Frontal cortex (tissue), 4 donors: ENCODE measurements at places on chromosomes 6 and 20. TPM values are rescaled to one million over a fixed set of nuclear protein-coding genes. Genes with fewer than 3 reads are reported as not detected.

TCF21 gene
- not detected for total RNA-seq

MEP1A gene
- not detected for total RNA-seq

SPEF1 gene
- total RNA-seq, result 0.41 TPM

C4B gene
- 9.0 TPM for total RNA-seq

CLVS2 gene
- total RNA-seq, result 34.2 TPM

PCSK2 gene
- total RNA-seq, result 15.9 TPM

BIRC7 gene
- total RNA-seq, result not detected

ENPP3 gene
- 0.41 TPM for total RNA-seq

THBS2 gene
- total RNA-seq, result 6.5 TPM

SNAP25 gene
- 140 TPM for total RNA-seq

FABP7 gene
- 1,193 TPM for total RNA-seq

SAPCD1 gene
- 0.82 TPM for total RNA-seq

NUP153 gene
- 41.2 TPM for total RNA-seq

SLC22A7 gene
- 0.41 TPM for total RNA-seq

TFAP2A gene
- not detected for total RNA-seq

GNAS-AS1 gene
- 1.2 TPM for total RNA-seq

GTSF1L gene
- not detected for total RNA-seq

RHAG gene
- total RNA-seq, result 0.41 TPM

DNA sequence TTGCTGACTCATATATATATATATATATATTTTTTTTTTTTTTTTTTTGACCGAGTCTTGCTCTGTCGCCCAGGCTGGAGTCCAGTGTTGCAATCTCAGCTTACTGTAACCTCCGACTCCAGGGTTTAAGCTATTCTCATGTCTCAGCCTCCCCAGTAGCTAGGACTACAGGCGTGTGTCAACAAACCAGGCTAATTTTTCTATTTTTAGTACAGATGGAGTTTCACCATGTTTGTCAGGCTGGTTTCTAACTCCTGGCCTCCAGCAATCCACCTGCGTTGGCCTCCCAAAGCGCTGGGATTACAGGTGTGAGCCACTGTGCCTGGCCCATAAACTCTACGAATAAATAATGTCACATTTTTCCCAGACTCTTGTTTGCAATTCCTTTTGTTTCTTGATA, 4.8 kb downstream of the LRP11 start:
- DNase-seq, result no peak

DNA sequence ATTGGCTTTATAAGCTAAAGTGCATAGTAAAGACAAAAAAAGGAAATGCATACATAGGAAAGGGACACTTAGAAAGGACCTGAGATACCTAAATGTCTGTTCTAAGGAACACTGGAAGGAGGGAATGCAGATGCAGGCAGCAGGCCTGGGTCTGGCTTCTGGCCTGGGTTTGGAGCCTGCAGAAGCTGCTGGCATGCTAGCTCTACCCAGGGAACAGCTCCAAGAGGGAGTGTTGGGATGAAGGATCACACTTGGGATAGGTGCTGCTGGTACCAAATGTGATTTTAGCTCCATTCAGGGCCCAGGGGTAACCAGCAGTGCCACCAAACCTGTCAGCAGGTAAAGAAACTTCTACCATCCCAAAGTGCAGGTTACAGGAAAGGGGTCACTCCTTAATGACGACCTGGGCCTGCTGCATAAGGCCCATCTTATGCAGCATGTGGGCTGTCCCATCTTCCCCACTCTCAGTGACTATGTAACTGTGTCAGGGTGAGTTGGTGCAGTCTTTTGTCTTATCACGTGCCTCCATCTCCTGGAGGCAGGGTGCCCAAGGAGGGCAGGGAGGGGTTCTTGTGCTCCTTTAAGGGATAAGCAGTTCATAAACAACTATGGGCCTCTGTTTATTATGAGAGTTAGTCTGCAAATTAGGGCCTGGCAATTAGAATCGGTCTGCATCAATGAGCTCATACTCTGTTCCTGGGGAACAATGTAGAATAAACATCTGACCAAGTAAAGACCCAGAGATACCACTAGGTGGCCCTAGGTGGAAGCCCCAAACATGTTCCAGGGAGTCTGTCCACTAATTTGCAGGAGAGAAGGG, 26.9 kb downstream of the DDX27 start:
- DNase-seq, result peak; percentile 65

DNA sequence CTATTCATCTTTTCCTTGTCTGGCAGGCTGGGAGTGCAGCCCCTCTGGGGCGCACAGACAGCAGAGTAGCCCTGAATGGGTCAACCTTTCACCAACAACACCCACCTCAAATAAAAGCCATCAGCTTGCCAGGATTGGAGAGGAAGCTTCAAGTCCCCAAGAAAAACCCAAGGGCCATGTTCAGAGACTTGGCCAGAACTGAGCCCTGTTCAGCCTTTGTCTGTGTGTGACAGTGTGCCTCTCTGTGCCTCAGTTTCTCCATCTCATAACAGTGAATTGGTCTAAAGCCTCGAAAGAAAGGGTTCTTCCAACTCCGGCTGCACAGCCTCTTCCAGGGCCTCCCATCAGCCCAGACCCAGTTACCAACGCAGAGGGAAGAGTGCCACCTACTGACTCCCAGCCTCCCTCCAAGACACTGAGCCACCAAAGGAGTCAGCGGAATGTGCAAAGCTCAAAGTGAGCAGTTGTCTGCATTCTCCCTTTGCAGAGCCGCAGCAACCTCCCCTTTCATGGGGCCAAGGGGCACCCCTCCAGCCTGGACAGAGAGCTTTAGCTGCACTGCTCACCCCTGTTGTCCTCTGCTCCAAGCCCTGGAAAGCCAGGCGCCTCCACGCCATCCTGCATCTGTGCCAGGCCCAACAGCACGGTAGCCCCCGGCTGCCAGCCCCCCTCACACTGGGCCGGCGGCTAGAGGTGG, 82.7 kb upstream of the TOP1 start:
- peak; percentile 17 for DNase-seq

DNA sequence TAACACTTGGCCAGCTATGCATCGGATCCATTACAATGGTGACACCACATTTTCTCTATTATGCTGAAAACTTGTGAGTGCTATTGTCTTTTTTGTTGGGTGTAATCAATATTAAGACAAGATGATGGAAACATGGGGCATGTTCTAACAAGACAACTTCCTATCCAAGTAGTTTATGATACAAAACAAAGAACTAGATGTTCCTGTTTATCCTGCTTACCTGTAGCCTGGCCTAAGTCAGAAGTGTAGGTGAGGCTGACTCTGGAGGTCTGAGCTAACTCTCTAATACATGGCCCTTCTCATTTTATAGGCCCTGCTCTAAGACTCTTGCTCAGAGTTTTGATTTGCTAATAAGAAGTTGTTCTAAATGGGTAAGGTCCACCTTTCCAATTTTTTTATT, 242.4 kb upstream of the STXBP5 start:
- DNase-seq, result no peak

- DNase-seq, result no peak
These were observed 1502.2 kb downstream of the GRIK2 start for GRCh38 chr6:102895683-102896082.

DNA sequence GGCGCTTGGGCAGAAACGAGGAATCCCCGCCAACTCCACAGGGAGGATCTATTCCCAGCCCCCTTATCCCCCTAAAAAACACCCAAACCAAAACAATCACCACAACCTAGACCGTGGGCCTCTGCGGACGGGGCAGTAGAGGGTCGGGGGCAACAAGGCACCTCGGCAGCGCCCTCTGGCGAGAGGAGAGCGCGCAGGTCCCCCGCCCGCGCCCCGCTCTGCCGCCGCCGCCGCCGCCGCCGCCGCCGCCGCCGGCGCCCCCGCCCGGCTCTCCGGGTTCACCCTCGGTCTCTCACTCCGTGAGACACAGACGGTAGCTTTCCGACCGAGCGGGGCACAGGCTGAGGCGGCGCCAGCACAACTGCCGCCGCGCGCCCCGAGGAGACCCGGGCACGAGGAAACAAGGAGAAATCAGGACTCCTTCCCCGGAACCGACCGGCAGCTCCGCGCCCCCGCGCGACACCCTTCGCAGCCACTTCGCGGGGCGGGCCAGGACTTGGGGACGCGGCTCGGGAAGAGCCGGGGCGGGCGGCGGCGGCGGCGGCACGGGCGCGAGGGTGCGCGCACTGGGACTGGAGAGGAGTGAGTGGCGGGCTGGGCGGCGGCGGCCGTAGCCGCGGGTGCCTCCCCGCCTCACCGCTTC, at the start of gene SLC35F1:
TSS of gene SLC35F1 (plus strand) at position 307 of the 643 bp plus-strand sequence.
- DNase-seq, result peak; percentile 62

GRCh38 chr20:63555661-63556381, 1.9 kb downstream of the FNDC11 start:
- DNase-seq, result no peak

- DNase-seq, result no peak
These were observed 279.5 kb downstream of the CLIC5 start for GRCh38 chr6:45736134-45736533.

DNA sequence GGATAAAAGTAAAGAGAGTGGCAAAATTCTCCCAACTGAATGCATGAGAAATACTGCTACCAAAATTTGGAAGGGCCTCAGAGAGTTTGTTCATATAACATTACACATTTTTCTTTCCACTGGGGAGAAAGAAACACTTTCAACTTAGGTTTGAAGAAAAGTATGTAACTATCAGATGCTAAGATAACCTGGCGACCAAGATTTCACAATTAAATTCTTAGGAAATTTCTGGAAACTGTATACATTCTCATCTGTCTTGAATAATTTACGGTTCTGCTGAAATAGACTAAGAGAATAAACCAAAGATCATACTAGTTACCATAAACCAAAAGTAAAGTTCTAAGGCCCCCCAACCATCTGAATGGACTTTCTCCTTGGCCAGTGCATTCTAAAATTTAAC, 413.0 kb upstream of the RUNX2 start:
- DNase-seq, result no peak

GRCh38 chr6:69988458-69989126, 122.2 kb downstream of the COL19A1 start:
- no peak for DNase-seq

- DNase-seq, result no peak
These were observed 25.6 kb upstream of the AHI1 start for GRCh38 chr6:135522965-135523692.

GRCh38 chr20:61628901-61629601, 377.0 kb downstream of the CDH4 start:
- peak; percentile 45 for DNase-seq

DNA sequence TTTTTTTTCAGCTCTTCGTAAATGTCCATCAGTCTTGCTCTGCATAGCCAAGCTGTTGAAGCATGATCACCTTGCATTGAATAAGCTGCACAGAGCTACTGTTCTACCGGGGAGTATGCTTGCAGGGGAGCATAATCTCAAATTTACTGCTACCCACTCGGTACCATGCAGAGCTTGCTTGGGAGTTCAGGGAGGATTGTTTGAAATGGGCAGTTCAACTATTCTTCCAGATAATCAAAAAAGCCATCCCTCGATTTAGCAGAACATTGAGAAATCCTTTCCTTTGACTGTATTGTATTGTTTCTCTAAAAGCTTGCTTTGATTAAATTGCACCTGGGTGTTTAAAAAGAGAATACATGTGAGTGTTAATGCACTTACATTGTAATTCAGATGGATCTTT, 332.6 kb downstream of the UTRN start:
- no peak for DNase-seq

DNA sequence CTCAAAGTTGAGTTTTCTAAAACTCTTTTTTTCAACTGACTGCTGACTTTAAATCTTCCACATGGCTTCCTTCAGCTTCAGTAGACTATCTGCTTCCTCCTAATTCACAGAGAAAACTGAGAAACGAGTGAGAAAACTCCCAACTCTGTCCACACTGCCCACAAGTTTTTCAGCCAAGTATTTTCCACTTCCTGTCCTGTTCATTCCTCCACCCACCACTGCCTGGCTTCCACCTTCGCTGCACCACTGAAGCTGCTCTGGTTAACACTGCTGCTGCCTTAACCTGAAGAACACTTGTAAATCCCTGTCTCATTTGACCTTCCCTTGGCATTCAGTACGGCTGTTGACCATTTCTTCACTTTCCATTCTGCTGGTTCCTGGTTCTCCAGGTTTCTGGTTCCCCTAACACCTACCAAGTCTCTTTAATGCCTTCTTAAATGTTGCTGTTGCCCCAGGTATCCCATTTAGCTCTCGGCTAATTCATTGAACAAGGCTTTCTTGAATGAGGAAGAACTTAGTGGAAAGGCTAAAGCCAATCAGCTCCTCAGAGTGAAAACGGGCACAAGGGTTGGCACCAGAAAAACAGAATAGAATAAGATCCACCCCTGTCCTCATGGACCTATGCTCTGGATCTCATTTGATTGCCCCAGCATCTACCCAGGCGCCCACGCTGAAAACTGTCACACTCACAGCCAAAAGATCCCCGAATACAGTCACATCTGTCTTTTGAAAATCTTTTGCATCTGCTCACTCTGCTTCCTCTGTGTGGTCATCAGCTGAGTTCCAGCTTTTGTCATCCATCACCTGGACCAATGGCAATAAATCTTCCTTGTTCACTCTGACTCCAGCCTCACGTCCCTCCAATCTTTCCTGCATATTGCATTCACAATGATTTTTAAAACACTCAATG, 104.4 kb upstream of the TAB2 start:
- DNase-seq, result no peak

- no peak for DNase-seq
These were observed 2.4 kb upstream of the PPP1R3G start for GRCh38 chr6:5082487-5083306.

DNA sequence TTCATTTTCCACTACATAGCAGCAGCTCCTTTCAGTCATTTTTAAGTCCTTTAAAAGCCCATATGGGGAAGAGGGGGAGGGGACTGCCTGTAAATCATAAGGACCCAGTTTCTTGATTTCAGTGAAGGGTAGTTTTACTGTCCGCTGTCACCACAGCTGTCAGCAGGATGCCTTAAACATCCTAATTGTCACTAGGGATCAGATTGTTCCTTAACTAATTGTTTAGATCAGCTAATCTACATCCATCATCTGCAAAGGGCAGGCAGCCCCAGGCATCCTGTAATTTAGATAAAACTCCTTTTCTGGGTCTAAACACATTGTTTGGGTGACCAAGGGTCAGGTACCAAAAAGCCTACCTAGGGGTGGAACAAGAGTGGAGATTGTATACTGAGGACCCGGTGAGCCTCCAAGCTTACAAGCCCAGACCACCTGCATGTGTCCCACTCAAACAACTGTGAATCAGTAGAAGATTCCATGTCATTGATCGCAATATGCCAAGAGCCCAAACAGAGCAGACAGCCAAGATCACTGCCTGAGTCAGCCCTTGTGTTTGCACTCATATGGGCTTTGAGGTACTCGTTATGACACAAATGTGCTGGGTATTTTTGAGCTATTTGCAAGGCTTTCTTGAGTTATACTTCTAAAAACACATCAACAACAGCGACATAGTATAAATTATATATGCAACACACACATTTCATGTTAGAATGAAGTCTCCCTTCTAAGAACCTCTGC, 198.7 kb upstream of the CEP162 start:
- no peak for DNase-seq

DNA sequence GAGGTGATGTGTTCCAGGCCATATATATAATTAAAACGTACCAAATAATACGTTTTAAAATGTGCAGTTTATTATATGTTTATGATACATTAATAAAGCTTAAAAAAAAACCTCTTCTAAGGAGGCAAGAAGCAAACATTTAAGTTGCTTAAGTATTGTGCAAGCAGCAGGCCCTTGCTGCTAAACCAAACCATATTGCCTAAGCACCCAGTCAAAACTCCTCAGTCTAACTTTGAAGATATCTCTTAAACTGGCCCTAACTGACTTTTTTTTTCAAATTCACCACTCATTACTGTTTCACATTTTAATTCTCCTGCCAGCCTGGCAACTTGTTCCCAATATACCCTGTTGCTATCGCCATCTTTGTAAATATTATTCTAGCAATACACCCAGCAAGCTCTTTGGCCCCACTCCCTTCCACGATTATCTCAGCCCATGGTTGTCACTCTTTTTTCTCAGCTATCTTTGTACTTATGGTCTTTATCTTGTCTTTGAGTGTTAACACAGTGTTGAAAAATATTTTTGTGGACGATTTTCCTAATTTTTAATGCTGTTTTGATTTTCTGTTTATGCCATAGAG, 60.9 kb downstream of the C6orf58 start:
- DNase-seq, result no peak
